ENCODE measurements at places on chromosomes 4 and X. TPM values are rescaled to one million over a fixed set of nuclear protein-coding genes. Genes with fewer than 3 reads are reported as not detected.
A peak's percentile ranks its signal among the peaks of the same experiment; 100 is the strongest.

Gene GPM6B
- 18.8 TPM for total RNA-seq

Gene RNF175
- 0.36 TPM for total RNA-seq

Gene ADH7
- total RNA-seq, result not detected

Gene IL2RG
- not detected for total RNA-seq

Gene UGT8
- total RNA-seq, result 4.1 TPM

Gene DCAF12L1
- total RNA-seq, result 1.9 TPM

Gene GPC4
- total RNA-seq, result 15.6 TPM

Gene C4orf51
- total RNA-seq, result not detected

Gene TBX22
- 0.36 TPM for total RNA-seq

Gene CEP44
- 9.5 TPM for total RNA-seq

- no peak overlapping the region for H3K4me3 ChIP-seq
- no peak overlapping the region for H3K27ac ChIP-seq
- no peaks in the 10 kb centered on the region for H3K36me3 ChIP-seq
- H3K27me3 ChIP-seq, result peaks cover 3% of the 10 kb centered on the region
Measured at GRCh38 chr4:26055855-26056254, 141.8 kb downstream of the SMIM20 start.

- H3K4me1 ChIP-seq, result peaks cover 3% of the 10 kb centered on the region
- H3K4me3 ChIP-seq, result no peak overlapping the region
- no peaks in the 10 kb centered on the region for H3K27me3 ChIP-seq
Measured at GRCh38 chr4:78630615-78631014, 79.0 kb downstream of the ANXA3 start.

DNA sequence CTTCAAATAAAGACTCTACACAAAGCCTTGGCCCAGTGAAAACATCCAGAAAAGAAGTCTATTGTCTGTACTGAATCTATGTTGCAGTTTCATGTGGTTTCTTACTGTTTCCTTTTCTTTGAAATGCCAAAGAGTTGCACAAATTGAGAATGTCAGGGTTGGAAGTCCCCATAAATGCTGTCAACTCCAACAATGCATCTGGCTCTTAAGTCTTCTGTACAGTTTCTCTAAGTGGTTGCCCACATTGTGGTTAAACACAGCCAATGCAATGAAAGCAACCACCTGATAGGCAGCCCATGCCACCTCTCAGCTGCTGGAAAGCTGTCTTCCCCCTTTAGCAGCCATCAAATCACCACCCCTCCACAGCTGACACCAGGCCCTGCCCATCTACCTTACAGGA, 67.2 kb upstream of the C1GALT1C1 start:
- H3K36me3 ChIP-seq, result no peaks in the 10 kb centered on the region
- H3K27me3 ChIP-seq, result no peaks in the 10 kb centered on the region
- no peak overlapping the region for H3K27ac ChIP-seq
- no peaks in the 10 kb centered on the region for H3K4me1 ChIP-seq
- no peak for DNase-seq

- peaks cover 3% of the 10 kb centered on the region for H3K4me1 ChIP-seq
Measured at GRCh38 chr4:151725087-151725486, 35.7 kb downstream of the GATB start.

DNA sequence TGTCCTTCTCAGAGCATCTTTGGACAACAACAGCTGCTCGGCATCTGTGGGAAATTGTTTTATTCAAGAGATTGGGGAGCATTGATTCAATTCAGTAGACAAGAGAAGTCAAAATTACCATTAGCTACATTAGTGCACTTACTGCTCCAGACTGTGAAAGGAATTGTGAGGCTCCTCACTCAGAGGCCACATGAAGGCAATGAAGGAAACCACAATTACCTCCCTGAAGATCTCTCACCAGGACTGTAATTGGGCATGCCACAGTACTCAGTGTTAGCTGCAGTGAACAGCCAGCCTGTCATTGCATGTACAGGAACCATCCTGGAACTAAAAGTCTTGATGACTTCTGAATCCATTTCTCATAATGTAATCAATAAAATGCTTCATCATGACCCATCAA, 144.8 kb downstream of the PPA2 start:
- DNase-seq, result no peak
- no peaks in the 10 kb centered on the region for H3K36me3 ChIP-seq
- H3K4me3 ChIP-seq, result no peak overlapping the region

GRCh38 chr4:5715357-5715756, 4.4 kb downstream of the EVC start:
- DNase-seq, result no peak
- peaks cover 41% of the 10 kb centered on the region for H3K4me1 ChIP-seq
- H3K36me3 ChIP-seq, result peaks cover 28% of the 10 kb centered on the region
- H3K27ac ChIP-seq, result no peak overlapping the region
- H3K27me3 ChIP-seq, result peaks cover 15% of the 10 kb centered on the region
- peak overlapping the region; percentile 78 for H3K4me3 ChIP-seq

- no peak for DNase-seq
- H3K27me3 ChIP-seq, result peaks cover 13% of the 10 kb centered on the region
- no peaks in the 10 kb centered on the region for H3K36me3 ChIP-seq
- H3K27ac ChIP-seq, result peak overlapping the region; percentile 5
Measured at GRCh38 chr4:6028168-6028567, 9.9 kb upstream of the C4orf50 start.

- no peak for DNase-seq
- no peaks in the 10 kb centered on the region for H3K27me3 ChIP-seq
- no peaks in the 10 kb centered on the region for H3K36me3 ChIP-seq
- no peak overlapping the region for H3K4me3 ChIP-seq
- H3K27ac ChIP-seq, result no peak overlapping the region
- no peaks in the 10 kb centered on the region for H3K4me1 ChIP-seq
Measured at GRCh38 chr4:14083150-14083549, 455.6 kb upstream of the BOD1L1 start.

GRCh38 chr4:183244506-183244905, 75.6 kb downstream of the CLDN22 start:
- H3K27ac ChIP-seq, result no peak overlapping the region
- no peaks in the 10 kb centered on the region for H3K27me3 ChIP-seq
- no peaks in the 10 kb centered on the region for H3K36me3 ChIP-seq

- no peaks in the 10 kb centered on the region for H3K4me1 ChIP-seq
- no peak overlapping the region for H3K4me3 ChIP-seq
- no peaks in the 10 kb centered on the region for H3K36me3 ChIP-seq
- no peak overlapping the region for H3K27ac ChIP-seq
- DNase-seq, result no peak
Measured at GRCh38 chrX:80430826-80431504, 10.7 kb downstream of the TENT5D start.

DNA sequence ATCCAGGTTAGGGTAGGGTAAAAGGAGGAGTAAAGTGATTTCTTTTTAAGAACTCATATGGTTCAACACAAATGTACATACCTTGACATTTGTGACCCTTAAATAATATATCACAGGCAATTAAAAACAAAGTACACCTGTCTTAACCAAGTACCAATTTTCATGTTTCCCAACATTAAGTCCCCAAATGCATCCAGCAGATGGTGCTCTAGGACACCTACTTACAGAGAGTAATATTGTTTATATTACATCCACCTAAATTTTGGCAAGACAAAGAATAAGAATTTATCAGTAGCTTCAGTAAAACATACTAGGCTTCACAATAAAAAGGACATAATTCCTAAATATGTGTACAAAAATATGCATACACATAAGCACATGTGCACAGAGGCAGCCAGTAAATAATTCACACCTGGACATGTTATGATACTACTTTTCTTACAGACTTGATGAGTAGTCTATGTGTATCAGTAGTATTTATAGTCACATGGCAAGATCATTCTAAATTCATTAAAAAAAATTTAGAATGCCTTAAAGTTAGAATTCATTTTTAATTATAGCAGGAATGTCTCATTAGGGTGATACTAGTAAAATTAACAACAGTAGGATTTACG, 219.7 kb downstream of the DCLK2 start:
- no peaks in the 10 kb centered on the region for H3K27me3 ChIP-seq
- no peak overlapping the region for H3K27ac ChIP-seq
- H3K4me3 ChIP-seq, result no peak overlapping the region

DNA sequence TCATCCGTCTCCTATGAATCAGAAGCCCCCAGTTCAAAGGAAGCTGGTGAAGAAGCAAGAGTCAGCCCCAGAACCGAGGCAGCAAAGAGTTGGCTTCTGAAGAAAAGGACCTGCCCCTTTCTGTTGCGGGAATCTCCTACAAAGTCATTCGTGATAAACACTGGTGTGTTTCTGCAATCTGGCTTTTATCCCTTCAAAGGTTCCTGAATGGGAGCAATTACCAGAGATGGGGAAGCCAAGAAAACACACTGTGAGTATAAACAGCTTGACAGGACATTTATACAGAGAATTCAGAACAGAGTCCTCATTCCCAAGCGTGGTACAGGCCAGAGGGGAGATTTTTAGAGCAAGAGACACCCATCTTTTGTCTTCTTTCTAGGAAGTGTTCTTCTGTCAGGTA, 226.8 kb upstream of the LNX1 start:
- H3K36me3 ChIP-seq, result no peaks in the 10 kb centered on the region
- no peaks in the 10 kb centered on the region for H3K4me1 ChIP-seq
- no peak for DNase-seq
- no peak overlapping the region for H3K4me3 ChIP-seq
- H3K27ac ChIP-seq, result no peak overlapping the region

DNA sequence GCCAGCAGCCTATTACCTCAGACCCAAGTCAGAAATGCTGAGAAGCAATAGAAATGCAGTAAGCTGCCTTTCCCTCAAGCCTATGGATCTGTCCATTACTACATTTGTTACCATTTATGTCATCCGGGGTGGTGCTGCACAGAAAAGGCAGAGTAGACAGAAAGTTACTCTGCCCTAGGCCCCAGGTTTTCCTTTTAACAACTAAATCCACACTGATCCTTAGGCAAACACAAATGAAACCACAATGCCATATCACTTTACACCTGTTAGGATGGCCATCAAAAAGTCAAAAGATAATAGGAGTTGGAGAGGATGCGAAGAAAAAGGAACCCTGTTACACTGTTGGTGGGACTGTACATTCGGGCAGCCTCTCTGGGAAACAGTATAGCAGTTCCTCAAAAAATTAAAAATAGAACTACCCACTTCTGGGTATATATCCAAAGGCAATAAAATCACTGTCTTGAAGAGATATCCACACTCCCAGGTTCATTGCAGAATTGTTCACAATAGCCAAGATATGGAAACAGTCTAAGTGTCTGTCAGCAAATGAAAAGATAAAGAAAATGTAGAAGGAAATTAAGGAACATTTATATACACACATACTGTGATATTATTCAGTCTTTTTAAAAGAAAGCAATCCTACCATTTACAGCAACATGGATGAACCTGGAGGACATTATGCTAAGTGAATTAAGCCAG, 186.3 kb downstream of the NWD2 start:
- no peak overlapping the region for H3K4me3 ChIP-seq
- H3K4me1 ChIP-seq, result no peaks in the 10 kb centered on the region
- no peak for DNase-seq
- no peak overlapping the region for H3K27ac ChIP-seq
- H3K36me3 ChIP-seq, result no peaks in the 10 kb centered on the region

GRCh38 chr4:1961563-1961962, 47.2 kb downstream of the NELFA start:
- no peak overlapping the region for H3K27ac ChIP-seq
- peak overlapping the region; percentile 18 for H3K4me3 ChIP-seq
- H3K4me1 ChIP-seq, result no peaks in the 10 kb centered on the region
- peaks cover 48% of the 10 kb centered on the region for H3K36me3 ChIP-seq
- no peaks in the 10 kb centered on the region for H3K27me3 ChIP-seq
- DNase-seq, result no peak

GRCh38 chr4:127643791-127644190, 11.0 kb downstream of the INTU start:
- peaks cover 6% of the 10 kb centered on the region for H3K36me3 ChIP-seq
- no peak overlapping the region for H3K4me3 ChIP-seq
- H3K27me3 ChIP-seq, result no peaks in the 10 kb centered on the region

- no peak overlapping the region for H3K4me3 ChIP-seq
- H3K27ac ChIP-seq, result no peak overlapping the region
- no peaks in the 10 kb centered on the region for H3K4me1 ChIP-seq
- DNase-seq, result no peak
- no peaks in the 10 kb centered on the region for H3K27me3 ChIP-seq
Measured at GRCh38 chr4:51859476-51860031, 16.6 kb downstream of the DCUN1D4 start.

- H3K27me3 ChIP-seq, result peaks cover 7% of the 10 kb centered on the region
- DNase-seq, result no peak
- peaks cover 8% of the 10 kb centered on the region for H3K4me1 ChIP-seq
- peak overlapping the region; percentile 92 for H3K4me3 ChIP-seq
Measured at GRCh38 chr4:148445860-148446330, 3.7 kb upstream of the NR3C2 start.
